CD4-positive, alpha-beta T cell treated with Interleukin-17A for 4 hours (primary cell): ENCODE measurements at places on chromosomes 3 and 15.

GRCh38 chr15:79054350-79054749 is 36.2 kb downstream of the RASGRF1 start:
- no peak for DNase-seq

GRCh38 chr15:42992626-42993025 is 72.0 kb upstream of the TTBK2 start:
- no peak for DNase-seq

DNA sequence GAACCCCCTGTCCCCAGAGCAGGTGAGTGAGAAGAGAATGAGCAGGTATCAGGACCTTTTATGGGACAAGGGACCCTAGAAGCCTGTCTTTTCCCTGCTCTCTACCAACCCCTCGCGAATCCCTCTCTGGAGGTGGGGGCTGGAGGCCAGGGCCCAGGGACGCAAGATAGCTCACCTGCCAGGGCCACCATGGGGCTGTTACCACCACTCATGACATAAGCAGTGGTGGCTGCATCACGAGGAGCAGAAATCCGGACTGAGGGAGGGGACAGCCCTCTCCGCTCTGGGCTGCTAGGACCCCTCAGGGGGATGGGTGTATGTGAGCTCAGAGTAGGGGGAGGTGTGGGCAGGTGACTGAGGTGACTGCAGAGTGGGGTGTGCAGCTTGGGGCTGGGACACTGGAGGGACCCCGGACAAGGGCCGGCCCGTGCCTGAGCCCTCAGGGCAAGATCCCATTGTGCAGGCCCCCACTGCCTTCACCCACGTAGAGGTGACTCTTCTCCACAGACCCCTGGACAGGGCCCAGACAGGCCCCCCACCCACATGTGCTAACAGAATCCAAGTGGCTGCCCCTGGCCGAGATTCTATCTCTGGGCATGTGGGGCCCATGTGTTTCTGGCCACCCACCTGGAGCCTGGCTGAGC is 190.6 kb downstream of the TBC1D2B start:
- DNase-seq, result no peak

GRCh38 chr3:26920646-26921478 is 298.3 kb downstream of the LRRC3B start:
- DNase-seq, result no peak

GRCh38 chr15:63501256-63502089 is 2.9 kb upstream of the USP3 start:
- peak; percentile 50 for DNase-seq

- DNase-seq, result no peak
These were observed 9.7 kb downstream of the ADAMTS9 start for GRCh38 chr3:64677961-64678716.

DNA sequence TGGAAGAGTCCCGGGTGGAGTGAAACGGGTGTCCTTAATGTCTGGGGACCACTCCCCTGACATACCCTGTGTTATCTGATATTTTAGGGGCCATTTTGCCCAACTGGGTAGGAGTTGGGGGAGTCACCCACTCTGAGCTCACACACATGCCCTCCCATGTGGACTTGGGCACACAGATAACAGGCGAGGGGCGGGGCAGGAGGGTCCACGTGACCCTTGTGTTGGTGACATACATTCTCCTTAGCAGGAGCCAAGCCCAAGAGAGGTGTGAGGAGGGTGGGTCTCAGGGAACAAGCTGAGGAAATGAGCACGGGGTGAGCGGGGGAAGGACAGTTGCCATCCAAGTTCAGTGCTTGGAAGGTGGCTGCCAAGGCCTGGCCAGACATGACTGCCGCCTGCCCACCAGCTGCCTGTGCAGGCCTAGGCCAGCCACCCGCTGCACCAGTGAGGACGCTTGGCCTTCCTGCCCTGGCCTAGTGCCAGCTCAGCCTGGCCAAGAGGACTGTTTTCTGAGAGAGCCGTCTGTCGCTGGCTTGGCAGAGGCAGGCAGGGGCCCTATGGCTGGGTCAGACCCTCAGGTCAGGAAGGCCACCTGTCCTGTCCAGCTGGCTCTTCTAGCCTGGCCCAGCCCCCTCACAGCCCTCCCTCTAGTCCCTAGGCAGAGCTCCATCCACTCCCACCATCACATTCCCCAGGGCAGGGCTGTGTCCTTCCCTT is 31.3 kb upstream of the TMEM115 start:
- DNase-seq, result no peak

DNA sequence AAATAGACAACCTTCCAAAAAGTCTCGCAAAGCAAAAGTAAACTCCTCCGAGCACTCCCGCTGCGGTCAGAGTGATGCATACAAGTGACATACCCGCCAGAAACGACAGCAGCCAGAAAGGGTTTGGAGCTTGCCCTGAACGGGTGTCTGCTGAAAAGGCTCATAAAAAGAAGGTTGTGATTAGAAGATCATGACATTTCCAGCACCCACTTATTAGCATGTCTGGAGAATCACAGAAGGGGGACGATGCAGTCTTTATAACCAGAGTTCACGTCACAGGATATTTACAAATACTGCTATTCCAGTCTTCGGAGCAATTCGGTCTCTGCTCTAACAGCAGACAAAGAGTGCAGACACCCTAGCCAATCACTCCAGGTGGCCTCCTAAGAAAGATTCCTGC is 59.1 kb upstream of the FRMD4B start:
- no peak for DNase-seq

DNA sequence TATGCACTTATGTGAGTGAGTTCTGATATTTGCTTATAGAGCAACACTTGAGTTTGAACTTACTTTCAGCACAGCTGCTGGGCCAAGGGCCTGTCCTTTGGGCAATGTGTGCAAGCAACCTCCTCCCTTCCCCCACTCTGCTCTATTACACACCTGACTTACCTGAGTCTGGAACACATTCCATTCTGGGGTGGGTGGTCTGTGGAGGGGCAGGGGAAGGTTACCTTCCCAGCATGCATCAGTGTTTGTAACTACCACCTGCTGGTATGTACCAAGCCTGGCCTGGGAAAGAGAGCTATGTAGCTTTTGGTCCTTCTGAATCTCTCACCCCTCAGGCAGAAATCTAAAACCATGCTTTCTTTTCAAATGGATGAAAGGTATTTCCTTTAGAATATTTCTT is 103.0 kb downstream of the ISL2 start:
- DNase-seq, result no peak

DNA sequence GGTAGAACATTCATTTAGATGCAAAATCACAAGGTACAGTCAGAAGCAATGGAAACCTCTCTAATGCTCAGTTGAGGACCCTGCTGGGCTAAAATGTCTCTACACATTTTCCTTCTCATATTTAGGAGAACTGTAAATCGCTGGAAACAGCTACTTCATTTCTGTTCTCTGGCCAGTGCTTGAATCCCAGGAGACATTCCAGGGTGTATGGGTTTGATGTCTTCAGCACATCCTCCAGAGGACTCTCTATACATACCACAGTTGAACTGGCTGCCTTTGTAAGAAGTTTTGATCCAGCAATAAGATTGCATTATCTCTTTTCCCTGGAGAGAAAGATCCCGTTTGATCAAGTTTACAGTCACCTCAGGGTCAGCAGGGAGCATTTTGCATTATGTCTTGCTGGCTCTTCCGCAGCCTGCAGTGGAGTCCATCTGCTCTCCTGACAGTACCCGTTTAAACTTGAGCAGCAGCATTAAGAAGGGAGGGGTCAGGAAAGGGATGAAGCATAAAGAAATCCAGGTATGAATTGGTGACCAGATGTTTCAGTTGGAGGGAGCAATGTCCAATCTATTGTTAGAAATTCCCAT is 676.0 kb downstream of the EPHA3 start:
- DNase-seq, result no peak

DNA sequence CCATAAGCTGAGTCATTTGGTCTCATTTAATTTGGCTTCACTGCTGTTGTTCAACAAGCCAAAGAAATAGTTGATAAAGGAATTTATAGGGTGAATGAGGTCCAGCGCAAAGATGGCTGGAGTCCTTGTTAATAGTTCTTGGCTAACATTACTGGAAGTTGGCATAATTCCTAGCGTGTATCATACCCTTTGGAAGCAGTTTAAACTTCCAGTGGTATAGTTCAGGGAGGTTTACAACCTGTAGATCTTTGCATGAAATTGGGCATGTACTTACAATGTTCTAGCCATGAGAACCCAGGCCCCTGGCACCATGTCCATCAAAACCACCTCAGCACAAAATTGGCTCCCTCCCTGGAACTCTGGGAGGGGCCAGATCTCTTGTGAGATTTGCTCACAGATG is 380.8 kb downstream of the LRTM1 start:
- no peak for DNase-seq

DNA sequence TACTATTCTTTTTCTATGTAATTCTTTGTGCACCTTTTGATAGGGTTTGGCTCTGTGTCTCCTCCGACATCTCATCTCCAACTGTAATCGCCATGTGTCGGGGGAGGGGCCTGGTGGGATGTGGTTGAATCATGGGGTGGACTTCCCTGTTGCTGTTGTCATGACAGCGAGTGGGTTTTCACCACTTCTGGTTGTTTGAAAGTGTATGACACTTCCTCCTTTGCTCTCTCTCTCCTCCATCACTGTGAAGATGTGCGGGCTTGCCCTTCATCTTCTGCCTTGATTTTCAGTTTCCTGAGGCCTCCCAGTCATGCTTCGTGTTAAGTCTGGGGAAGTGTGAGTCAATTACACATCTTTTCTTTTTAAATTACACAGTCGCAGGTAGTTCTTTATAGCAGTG is 225.8 kb upstream of the DPPA4 start:
- DNase-seq, result peak; percentile 50

GRCh38 chr15:55796321-55796965 is 53.5 kb upstream of the PRTG start:
- no peak for DNase-seq

DNA sequence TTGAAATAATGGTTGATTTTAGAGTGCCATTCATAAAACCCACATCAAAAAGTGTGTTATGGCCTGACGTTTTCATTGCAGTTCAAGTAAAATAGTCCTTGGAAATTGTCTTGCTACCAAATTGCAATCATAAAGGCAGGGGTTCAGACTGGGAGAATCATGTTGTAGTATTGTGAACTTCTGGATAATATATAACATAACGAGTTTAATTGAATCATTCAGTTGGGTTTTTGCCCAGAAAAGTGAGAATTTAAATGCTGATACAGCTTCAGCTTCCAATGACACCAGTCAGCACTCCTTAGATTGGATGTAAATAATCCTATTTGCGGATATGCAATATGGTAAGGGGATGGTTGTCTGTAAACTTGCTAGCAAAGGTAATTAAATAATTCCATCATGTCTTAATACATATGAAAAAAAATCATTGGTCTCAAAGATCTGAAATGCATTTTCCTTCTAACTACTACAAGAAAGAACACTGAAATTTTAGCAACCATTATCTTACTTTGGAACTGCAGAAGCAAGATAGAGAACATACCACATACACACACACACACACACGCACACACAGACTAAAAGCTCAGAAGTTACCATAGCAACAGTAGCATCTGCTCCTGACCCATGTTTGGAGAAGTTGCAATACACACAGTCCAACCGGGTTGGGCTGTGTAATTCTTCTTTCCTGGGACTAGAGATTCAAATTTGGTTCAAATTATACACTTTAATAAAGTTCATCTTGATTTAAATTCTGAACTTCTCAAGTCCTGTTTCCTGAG is 686.2 kb upstream of the NR2F2 start:
- no peak for DNase-seq
